Activated CD4-positive, alpha-beta T cell treated with anti-CD3 and anti-CD28 coated beads for 48 hours (primary cell): ENCODE measurements at places on chromosomes 2 and 18.

DNA sequence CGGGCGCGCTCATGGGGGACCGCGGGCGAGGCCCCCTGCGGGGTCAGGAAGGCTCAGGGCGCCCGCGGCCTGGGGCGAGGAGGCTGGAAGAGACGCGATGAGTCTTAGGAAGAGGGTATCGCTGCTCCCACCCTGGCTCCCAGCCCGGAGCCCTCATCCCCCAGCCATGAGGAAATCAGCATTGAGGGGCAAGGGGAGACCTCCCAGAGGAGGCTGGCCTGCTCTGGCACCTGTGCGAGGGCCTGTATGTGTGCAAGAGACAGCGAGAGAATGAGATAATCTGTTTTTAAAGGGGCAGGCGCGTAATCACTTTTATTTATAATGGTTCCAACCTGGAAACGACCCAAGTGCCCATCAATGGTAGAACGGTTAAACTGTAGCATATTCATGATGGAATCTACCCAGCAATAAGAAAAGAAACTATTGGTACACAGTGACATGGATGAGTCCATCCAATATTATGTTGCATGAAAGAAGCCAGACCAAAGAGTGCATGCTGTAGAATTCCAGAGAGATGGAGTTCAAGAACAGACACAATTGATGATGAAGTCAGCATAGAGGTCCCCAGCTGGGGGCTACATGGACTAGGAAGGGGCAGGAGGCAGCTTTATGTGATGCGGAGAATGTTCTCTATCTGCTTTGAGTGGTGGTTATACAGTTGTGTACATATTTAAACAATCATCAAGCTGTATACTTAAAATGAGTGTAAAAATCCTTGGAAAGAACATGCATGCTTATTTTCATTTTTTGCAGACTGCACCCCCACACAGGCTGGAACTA, 14.4 kb downstream of the FBXO41 start:
- DNase-seq = no peak

DNA sequence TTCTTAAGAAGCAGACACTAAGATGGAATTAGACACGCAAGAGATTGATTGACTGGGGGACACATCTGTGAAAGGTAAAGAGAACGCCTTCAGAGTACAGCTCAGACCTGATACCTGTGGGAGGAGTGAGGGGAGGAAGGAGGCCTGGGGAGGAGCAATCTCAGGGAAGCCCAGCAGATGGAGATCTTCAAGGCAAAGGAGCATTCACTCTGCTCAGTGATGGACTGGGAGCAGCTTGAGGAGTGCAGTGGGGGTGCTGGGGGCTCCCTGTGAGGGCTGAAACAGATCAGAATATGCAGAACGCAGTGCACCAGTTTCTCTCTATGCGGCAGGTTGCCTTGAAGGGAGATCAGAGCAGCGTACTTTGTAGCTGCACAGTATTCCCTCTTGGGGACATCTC, 103.7 kb upstream of the ATP8B1 start:
- DNase-seq = no peak

DNA sequence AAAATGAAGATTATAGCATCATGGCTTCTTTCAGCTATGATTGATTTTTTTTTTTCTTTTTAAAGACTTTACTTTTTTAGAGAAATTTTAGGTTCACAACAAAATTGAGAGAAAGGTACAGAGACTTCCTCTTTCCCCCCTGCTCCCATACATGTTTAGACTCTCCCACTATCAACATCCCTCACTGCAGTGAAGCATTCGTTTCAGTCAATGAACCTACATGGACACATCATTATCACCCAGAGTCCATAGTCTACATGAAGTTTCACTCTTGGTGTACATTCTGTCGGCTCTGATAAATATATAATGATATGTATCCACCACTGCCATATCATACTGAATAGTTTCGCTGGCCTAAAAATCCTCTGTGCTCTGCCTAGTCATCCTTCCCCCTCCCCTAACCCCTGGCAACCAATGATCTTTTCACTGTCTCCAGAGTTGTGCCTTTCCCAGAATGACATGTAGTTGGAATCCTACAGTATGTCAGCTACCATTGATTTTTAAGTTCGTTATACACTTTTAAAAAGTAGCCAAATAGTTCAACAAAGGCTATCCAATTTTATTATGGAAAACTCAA, 86.8 kb downstream of the GPD2 start:
- DNase-seq = no peak

GRCh38 chr18:32213693-32214092, 23.9 kb downstream of the MEP1B start:
- no peak for DNase-seq

GRCh38 chr18:9348766-9349165, 14.2 kb downstream of the TWSG1 start:
- DNase-seq = no peak
